ENCODE measurements at places on chromosomes 1 and 21. TPM values are rescaled to one million over a fixed set of nuclear protein-coding genes. Genes with fewer than 3 reads are reported as not detected.

GRCh38 chr1:17588048-17588871, 48.8 kb downstream of the ARHGEF10L start:
- peak; percentile 60 for DNase-seq

The APH1A gene
- 72.1 TPM for total RNA-seq

DNA sequence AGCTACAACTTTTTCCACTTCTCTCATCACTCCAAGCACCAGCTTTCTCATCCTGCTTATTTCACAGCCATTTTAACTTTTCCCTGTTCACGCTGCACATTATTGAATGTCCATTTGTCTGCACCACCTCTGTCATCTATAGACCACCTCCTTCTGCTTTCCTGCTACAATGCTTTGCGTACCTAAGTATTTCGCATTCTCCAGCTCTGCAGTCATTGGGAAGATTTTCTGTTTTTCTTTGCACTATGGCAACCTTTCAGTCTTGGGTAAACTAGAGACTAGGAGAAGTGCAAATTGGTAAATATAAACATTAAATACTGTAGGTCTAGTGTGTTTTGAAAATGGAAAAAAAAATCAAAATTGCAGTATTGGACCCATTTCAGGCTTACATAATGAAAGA, 835 bp downstream of the CCDC30 start:
- DNase-seq: no peak

The FAM131C gene
- total RNA-seq: 0.72 TPM

The OR2T29 gene
- not detected for total RNA-seq

The RAVER2 gene
- 28.3 TPM for total RNA-seq

DNA sequence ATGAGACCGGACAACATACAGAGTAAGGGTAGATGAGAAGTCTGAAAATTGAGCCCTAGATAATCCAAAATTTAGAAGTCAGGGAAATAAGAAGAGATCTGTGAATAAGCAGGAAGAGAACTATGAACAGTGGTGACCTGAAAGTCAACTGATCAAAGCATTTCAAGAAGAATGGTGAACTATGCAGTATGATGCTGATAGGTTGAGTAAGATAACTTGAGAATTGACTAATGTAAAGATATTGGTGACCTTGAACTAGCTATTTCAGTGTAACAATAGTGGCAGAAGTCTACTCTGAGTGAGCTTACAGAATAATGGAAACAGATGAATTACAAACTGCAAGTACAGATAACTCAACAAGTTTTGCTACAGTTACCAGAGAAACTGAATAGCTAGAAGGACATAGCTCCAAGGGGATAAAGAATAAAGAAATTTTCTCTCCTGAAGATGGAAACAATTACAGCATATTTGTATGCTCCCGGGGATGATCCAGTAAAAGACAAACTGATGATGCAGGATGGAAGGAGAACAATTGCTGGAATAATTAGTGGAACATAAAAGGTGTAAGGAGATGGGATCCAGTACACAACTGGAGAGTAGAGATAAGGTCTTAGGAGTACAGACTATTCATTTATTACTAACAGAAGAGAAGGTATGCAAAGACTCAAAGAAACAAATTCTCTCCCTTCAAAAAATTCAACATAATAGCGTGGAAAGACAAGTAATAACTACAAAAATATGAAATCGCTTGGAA, 10.9 kb downstream of the NRDC start:
- DNase-seq: no peak

DNA sequence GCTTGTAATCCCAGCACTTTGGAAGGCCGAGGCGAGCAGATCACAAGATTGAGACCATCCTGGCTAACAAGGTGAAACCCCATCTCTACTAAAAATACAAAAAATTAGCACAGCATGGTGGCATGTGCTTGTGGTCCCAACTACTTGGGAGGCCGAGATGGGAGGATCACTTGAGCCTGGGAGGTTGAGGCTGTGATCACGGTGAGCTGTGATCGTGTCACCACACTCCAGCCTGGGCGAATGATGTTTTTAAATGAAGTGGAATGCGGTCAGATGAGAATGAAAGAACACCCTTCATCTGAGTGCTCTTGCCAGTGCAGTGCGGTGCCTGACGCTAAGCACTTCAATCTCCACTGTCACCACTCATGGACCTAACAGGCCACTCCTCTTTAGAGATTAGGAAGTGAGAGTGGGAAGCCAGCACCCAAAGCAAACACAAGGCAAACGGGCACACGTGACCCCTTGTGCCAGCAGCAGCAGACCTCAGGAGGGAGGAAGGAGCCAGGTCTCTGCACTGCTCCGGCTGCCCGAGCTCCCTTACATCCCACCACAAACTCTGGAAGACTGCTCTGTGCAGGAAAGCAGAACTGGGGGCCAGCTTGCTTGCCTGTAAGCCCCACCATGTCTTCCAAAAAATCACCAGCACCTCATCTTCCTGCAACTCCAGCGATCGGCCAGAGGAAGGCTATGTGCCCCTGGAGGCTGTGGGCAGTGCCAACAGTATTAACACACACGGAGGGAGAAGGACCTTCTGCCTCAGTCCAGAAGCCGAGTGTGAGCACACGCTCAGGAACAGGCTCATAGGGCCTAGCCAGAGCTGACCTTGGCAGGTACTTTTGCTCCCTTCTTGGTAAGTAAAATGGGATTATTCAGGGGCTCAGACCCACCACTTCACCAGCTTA, 9.7 kb downstream of the CTNNBIP1 start:
- DNase-seq: peak; percentile 41

DNA sequence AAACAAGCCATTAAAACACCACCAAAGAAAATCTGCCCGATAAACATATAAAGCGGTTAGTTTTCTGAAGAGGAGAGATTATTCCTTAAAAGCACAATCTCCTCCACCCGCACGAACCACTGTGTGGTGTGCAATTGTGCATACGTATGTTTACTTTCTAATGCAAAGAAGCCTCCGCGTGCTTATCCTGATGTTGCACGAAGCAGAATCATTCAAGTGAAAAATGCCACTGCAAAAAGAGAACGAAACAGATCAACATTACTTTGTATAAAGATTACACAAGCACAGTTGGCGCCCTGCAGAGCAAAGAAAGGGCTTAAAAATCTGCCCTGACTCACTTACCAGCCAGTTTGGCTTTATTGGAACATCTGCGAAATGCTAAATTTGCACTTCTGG, 166.8 kb downstream of the ZNF281 start:
- no peak for DNase-seq

DNA sequence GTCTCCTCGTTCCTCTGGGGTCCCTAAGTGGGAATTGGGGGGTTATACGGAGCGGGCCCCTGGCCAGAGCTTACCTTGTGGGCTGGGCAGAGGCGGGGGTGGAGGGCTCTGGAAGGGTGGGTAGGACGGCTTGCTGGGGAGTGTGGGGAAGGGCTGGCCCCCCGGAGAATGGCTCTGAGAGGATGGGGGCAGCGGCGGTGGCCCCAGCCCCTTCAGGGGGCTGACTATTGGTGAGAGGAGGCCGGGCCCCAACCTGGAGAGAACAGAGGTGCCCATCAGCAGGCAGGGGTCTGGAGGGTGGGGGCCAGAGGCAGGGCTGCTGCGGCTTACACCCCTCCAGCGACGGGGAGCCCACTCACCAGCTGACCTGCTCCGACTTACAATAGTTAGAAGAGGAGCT, 50.6 kb downstream of the DMRTB1 start:
- no peak for DNase-seq

The CLIC6 gene
- total RNA-seq: 2.1 TPM

DNA sequence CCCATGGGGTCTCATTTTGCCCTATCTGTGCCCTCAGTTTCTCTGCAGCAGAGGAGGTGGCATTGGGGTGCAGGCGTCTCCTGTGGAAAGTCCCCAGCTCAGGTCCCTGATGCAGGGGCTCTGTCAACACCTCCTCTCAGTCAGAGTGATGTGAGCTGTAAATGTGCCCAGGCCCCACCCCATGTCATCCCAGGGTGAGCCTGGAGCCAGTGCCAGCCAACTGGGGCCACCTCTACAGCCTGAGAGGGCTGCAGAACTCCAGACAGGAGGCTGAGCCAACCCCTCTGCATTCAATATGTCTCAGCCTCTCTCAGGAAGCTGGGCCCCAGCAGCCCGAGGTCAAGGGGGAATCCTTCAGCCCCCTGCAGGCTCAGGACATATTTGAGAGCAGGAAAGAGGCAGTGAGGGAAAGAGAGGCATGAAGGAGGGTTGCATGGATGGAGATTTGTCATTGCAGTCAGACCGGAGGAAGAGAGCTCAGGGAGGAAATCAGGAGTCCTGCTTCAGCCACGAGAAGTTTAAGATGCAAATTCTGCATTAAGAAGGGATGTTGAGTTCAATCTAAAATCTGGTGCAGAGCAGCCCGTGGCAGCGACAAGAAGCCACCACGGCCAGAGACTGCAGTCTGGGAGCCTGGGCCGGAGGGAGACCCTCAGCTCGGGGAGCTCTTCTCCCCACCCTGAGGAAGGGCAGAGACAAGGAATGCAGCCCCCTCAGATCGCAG, 288.2 kb upstream of the VAMP3 start:
- no peak for DNase-seq

The HTR1D gene
- total RNA-seq: not detected

GRCh38 chr1:66311092-66311491, 222.9 kb upstream of the SGIP1 start:
- no peak for DNase-seq

DNA sequence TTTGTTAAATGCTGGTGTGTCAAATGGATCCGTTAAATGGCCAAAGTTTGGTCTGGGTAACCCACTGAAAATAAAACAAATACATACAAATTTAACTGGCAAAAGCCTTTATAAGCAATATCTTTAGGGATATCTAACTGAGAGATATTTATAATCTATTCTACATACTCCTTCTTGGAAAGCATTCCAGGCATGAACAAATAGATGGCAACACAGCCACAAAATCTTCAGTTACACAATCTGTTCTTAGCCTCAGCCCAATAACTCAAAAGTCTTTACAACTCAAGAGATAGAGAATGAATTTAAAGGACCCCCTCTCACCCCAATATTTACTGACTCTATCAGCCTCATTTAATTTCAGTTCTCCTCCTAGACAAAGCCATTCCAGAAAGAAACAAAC, 58.7 kb downstream of the NRDC start:
- no peak for DNase-seq

- no peak for DNase-seq
Measured at GRCh38 chr1:2494323-2494693, 18.2 kb downstream of the PLCH2 start.

GRCh38 chr1:93808871-93809270, 70.1 kb downstream of the DNTTIP2 start:
- no peak for DNase-seq

- DNase-seq: no peak
Measured at GRCh38 chr1:3242408-3243260, 173.6 kb downstream of the PRDM16 start.

DNA sequence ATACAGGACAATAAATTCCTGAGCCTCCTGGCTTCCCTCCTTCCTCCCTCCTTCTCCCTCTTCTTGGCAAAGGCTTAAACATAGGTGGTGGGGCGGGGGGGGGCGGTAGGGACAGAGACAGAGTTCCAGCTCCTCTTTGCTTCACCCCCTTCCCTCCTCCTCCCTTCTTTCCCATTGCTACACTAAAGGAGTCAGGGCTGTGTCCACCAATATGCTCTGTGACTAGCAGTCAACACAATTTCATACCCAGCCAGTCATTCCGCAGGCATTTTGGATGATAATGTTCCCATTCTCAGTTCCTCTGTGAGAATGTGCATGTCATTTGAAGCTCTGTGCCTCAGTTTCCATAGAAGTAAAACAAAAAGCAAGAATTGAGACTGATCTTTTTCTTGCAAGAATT, 1.7 kb downstream of the LMOD1 start:
- no peak for DNase-seq

DNA sequence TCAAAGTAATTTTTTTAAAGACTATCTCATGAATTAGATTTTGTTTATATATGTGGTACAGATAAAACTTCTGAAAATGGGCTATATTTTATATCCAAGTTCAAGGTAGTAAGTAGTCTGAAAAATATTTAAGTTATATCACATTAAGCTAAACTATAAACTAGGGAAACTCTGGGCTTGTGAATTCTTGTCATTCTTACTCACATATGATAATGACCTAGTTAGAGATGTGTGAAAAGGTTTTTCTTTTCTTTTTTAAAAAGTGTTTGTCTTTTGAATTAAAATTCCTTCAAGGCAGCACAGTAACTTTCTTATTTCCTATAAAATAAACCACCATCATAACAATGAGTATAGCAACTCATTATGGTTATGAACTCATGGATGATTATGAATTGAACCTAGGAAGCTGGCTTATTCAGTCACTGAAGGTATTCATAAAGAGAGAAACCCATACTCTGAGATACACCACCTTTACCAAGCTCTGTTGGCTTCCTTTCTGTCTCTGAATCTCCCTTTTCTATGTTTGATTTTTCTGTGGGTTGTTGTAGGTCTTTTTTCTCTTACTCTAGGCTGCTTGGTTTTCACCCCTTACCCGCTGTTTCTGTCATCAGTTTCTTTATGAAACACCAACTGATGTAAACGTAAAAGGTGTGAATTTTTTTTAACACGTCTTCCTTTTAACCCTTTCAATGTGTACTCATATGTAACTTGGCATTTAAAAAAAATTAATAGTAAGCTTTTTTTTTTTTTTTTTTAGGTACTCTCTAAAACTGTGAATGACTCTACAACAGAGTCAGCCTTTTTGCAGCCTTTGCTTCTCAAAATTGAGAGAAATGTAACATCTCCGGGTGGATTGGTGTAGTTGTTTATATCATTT, 25.2 kb downstream of the IL12RB2 start:
- DNase-seq: no peak

- no peak for DNase-seq
Measured at GRCh38 chr1:214632091-214632490, 29.1 kb downstream of the CENPF start.

DNA sequence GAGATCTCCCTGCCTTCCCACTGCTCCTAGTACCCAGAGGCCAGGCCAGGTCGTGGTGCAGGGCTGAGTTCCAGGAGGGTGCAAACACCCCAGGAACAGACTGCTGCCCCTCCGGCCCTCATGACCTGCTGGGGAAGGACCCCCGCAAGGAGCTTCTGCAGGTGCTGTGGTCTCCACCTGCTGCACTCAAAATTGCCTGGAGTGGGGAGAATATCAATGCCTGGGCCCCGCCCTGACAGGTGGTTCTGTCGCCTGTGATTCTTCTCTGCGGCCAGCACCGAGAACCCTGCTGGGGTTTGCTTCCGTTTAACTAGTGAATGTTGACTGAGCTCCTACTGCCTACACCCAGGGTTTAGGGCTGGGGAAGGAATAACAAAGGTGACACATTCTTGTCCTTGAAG, 2.1 kb upstream of the TFF3 start:
- DNase-seq: no peak

DNA sequence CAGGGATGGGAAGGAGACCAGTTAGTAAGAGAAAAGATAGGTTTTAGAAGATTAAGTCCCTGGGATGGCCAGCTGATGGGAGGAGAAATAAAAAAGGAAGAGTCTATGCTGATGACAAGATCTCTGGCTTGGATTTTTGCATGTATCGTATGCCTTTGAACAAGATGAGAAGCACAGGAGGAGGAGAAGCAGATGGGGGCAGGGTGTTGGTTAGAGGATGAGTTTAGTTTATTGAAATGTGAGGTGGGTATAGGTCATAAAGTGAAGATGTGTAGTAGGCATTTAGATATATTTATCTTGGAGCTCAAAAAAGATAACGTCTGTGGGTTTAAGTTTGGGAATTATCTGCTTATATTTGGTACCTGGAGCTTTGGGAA, 1.4 kb downstream of the TIPRL start:
- no peak for DNase-seq

GRCh38 chr1:30425046-30425445, 298.3 kb downstream of the MATN1 start:
- DNase-seq: no peak

The SH3BGR gene
- 95.6 TPM for total RNA-seq

- DNase-seq: no peak
Measured at GRCh38 chr1:198491028-198491427, 49.5 kb downstream of the ATP6V1G3 start.

The MROH7 gene
- total RNA-seq: 4.2 TPM

The TCEA3 gene
- 241 TPM for total RNA-seq

GRCh38 chr1:152313319-152313801, 11.7 kb downstream of the FLG start:
- no peak for DNase-seq

All from tongue (tissue), 3 donors.